ENCODE measurements at places on chromosomes 7 and 10. TPM values are rescaled to one million over a fixed set of nuclear protein-coding genes. Genes with fewer than 3 reads are reported as not detected.

DNA sequence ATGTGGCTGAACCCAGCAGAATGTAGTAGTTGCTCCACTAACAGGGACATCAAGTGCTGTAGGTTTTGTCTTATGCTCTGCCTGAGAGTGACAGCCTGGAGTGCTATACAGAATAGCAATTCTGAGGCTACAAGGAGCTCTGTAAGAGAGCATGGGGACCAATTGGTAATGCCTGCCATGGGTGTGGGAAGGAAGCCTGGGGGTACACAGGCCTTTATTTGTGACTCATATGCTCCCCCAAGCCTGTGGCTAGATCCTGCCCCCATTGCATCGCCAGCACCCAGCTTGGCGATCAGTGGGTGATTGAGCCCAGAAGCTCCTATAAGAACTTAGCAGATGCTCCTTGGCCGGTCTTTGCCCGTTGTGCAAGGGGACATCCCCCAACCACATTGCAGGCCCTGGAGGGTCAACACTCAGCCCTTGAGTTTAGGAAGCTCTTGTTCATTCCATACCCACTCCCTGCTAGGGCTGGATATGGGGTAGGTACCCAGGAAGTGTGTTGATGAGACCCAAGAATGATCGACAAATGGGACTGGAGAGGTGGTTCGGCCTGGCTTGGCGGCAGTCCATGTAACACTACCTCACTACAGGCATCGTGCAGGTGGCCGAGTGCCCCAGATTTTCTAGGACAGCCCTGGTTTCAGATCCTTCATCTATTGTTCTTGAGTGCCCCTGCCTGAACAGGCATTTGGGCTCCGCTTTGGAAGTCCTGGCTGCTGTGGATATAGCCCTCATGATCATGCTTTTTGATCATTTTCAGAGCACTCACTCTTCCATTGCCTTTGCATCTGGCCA, 37.7 kb downstream of the ZMIZ1 start:
- DNase-seq: no peak
- H3K4me3 ChIP-seq: no peak overlapping the region
- H3K27me3 ChIP-seq: no peaks in the 10 kb centered on the region
- peaks cover 59% of the 10 kb centered on the region for H3K4me1 ChIP-seq
- no peak overlapping the region for H3K27ac ChIP-seq
- no peaks in the 10 kb centered on the region for H3K36me3 ChIP-seq

The IL15RA gene
- 4.7 TPM for polyA plus RNA-seq

- no peaks in the 10 kb centered on the region for H3K36me3 ChIP-seq
- H3K4me1 ChIP-seq: no peaks in the 10 kb centered on the region
- no peak overlapping the region for H3K27ac ChIP-seq
- no peaks in the 10 kb centered on the region for H3K27me3 ChIP-seq
- no peak for DNase-seq
- H3K4me3 ChIP-seq: no peak overlapping the region
These were observed 266.7 kb upstream of the PLXDC2 start for GRCh38 chr10:19549503-19549902.

- DNase-seq: no peak
- H3K36me3 ChIP-seq: peaks cover 5% of the 10 kb centered on the region
- H3K4me3 ChIP-seq: no peak overlapping the region
- peak overlapping the region; percentile 44 for H3K27ac ChIP-seq
- H3K27me3 ChIP-seq: no peaks in the 10 kb centered on the region
These were observed 167.3 kb upstream of the KLF14 start for GRCh38 chr7:130901209-130901783.

DNA sequence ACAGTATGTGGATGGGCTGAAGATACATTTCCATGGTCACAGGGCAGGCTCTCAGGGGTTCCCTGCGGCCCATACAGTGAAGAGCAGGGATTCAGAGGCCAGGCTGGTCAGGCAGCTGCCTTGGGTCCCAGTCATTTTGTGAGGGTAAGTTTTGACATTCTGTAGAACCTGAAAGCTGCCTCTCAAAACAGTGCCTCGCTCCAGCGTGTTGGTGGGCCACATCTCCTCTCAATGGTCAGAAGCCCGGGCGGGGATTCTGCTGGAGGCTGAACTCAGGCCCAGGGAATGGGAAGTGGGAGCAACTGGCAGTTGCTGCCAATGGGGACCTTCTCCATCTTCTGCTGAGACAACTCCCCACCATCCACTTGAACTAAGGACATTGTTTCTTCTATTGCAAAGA, 190.0 kb downstream of the PTPN20 start:
- no peak overlapping the region for H3K27ac ChIP-seq
- no peaks in the 10 kb centered on the region for H3K27me3 ChIP-seq
- no peak overlapping the region for H3K4me3 ChIP-seq
- DNase-seq: no peak
- no peaks in the 10 kb centered on the region for H3K36me3 ChIP-seq

DNA sequence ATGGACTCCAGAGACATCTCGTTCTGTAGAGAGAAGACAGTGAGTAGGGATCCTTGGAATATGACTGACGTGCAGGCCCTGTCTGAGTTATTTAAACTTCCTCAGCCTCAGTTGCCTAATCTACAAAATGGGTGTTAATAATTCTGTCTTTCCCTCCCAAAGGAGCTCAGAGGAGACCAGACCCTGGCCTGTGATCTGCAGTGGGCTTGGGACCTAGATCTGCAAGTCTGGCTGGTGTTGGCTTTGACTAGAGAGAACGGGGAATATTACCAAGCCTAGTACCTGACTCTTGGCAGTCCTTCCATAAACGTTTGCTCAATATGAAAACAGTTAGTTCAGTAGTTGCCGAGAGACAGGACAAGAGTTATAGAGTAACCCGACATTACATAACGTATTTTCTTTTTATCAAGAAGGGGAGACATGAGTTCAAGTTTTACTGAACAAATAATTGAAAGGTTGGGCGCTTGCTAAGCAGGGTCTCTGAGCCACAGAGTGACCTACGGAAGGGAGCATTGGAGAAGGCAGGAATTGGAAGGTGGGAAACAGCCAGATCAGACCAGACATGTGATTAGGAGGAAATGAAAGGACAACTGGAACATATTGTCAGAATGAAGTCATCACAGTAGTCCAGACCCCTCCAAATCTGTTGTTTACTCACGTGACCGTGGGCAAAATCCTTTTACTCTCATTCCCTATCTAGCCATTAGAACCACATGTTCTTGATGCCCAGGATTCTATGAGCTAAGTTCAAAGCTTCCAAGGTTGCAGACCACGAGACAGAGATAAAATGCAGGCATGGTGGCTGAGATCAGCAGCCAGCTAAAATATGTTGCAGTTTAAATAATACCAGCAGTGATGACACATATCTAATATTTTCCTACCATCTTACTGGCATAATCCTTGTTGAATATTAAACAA, 10.9 kb upstream of the CYP3A4 start:
- peaks cover 3% of the 10 kb centered on the region for H3K27me3 ChIP-seq
- H3K27ac ChIP-seq: peak overlapping the region; percentile 13
- no peak for DNase-seq

DNA sequence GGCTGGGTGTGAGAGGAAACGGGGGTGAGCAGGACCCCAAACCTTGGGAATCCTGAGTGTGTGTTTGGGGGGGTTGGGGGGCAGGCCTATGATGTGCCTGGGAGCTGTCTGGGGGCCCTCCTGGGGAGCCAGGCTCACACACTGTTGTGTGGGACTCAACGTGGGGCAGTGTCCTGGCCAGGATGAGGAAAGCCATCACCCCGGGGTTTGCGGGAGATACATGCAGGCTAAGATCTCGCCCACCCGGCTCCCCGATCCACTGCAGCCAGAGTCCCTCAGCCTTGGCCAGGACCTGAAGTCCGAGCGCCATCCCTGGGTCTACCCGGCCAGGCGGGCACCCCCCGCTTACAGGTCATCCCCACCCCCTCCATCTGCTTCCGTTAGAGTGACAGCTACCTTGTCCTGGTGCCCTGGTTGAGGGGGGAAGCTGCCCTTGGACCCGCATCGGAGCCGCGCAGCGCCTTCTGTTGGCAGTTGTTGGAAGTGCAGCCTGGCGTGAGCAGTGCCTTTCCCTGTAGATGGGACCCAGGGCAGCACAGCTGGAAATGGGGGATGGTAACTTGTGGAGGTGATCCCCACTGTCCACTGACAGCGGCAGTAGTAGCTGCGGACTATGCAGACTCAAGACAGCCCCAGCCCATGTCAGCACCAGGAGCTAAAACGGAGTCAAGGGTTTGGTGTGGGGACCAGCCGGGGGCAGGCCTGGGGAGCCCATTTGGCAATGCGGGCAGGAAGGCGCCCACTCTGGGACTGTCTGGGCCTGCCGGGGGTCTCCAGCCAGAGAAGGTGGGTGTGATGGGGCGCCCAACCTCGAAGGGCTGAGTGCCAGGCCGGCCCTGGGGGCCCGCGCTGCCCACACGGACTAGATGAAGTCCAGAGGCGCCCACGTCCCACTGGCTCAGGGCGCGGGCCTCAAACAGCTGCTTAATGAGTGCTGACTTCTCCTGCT, 885.6 kb upstream of the ZNF722 start:
- no peak overlapping the region for H3K4me3 ChIP-seq
- H3K4me1 ChIP-seq: no peaks in the 10 kb centered on the region

The PNLIP gene
- not detected for polyA plus RNA-seq

DNA sequence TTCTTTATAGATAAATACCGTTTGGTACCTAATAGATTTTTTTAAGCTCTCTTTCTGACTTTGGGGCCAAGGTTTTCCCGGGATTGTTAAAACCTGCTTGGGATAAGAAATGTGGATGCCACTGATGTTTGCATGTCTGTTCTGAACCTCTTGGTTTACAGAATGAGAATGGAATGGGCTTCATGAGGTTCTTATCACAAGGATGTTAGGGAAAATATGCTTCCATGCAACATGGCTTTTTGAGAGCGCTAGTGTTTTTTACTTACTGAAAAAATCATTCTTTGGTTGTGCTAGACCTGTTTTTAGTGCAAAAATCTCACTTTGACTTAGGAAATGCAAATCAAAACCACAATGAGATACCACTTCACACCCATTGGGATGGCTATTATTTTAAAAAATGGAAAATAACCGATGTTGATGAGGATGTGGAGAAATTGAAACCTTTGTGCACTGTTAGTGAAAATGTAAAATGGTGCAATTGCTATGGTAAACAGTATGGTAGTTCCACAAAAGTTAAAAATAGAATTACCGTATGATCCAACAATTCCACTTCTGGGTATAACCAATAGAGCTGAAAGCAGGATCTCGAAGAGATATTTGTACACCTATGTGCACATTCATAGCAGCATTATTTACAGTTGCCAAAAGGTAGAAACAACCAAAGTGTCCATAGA, 38.9 kb downstream of the TSPAN14 start:
- no peaks in the 10 kb centered on the region for H3K27me3 ChIP-seq
- H3K27ac ChIP-seq: peak overlapping the region; percentile 92
- peak overlapping the region; percentile 61 for H3K4me3 ChIP-seq

DNA sequence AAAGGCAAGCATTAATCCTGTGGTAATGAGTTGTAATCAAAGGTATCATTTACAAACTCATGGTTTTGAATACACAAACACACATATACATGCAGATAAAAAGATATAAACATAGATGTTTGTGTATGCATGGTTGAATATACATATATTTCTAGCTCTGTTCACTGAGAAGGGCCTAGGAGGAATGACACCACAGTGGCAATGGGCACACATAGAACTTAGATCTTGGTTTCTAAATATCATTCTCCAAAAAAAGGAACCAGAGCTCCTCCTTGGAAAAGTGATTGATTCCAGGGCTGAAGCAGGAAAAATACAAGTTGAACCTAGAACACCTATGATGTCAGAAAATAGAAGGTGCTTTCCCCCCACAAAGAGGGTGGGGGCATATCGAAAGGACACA, 6.9 kb downstream of the CUL2 start:
- H3K4me3 ChIP-seq: no peak overlapping the region
- peaks cover 69% of the 10 kb centered on the region for H3K4me1 ChIP-seq
- DNase-seq: no peak

DNA sequence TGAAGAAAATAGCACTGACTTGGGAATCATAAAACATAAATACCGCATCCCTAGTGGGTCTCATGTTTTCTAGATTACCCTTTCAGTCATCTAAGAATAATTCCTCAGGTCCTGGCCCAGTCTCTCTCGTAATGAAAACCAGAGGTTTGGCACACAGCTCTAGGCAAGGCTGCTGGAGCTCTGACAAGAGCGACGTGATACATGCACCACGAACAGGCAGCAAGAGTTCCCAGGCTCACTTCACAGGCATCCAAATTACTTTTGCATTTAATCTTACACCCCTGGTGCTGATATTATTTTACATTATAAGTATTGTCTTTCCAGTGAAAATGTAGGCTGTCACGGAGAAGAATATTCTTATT, 105.2 kb downstream of the THSD7A start:
- H3K36me3 ChIP-seq: no peaks in the 10 kb centered on the region
- no peak overlapping the region for H3K4me3 ChIP-seq
- H3K27me3 ChIP-seq: no peaks in the 10 kb centered on the region

DNA sequence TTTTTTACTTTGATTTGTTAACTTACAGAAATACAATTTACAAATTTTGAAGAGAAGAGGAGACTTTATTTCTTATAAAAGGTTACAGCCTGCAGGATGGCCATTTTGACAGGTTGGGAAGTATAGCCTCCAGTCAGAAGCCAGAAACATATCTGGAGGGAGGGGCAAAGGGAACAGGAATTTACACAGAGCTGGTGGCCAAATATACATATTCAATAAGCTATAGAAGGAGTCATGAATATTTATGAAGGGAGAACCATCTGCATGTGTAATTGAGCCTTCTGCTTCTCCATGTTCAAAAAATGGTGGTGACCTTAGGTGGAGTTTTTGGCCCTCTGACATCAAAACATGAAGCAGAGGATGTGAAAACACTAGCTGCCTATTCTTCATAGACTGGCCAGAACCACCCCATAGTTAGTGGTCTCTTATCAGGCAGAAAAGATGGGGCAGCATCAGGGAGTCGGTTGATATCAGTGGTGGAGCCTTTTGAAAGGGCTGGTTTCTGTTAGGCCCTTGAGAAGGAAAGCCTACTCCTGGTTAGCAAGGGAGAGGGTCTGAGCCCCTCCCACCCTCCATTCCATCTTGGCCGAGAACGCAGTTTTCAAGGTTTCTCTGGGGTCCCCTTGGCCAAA, 57.2 kb downstream of the ENTPD1 start:
- no peak for DNase-seq
- no peak overlapping the region for H3K4me3 ChIP-seq
- peaks cover 12% of the 10 kb centered on the region for H3K27me3 ChIP-seq

The ATOH7 gene
- polyA plus RNA-seq: not detected

GRCh38 chr10:120981601-120982391, 130.6 kb downstream of the WDR11 start:
- H3K27me3 ChIP-seq: peaks cover 39% of the 10 kb centered on the region
- H3K4me1 ChIP-seq: no peaks in the 10 kb centered on the region
- H3K27ac ChIP-seq: no peak overlapping the region
- H3K4me3 ChIP-seq: no peak overlapping the region
- H3K36me3 ChIP-seq: no peaks in the 10 kb centered on the region

The NFKB2 gene
- 9.1 TPM for polyA plus RNA-seq

GRCh38 chr10:133357285-133358161, at the start of gene FUOM:
TSS of gene FUOM (minus strand) at chr10:133358019. CDS start at chr10:133358007, 12 bp downstream.
- H3K4me1 ChIP-seq: peaks cover 16% of the 10 kb centered on the region
- DNase-seq: peak; percentile 75
- H3K27me3 ChIP-seq: no peaks in the 10 kb centered on the region
- peak within 1 kb of the TSS; percentile 80 for H3K4me3 ChIP-seq
- peak within 1 kb of the TSS; percentile 60 for H3K27ac ChIP-seq

The HOXA6 gene
- polyA plus RNA-seq: not detected

The PRSS2 gene
- not detected for polyA plus RNA-seq
